Occipital lobe (tissue), 3 donors: ENCODE measurements at places on chromosomes 4 and X.

DNA sequence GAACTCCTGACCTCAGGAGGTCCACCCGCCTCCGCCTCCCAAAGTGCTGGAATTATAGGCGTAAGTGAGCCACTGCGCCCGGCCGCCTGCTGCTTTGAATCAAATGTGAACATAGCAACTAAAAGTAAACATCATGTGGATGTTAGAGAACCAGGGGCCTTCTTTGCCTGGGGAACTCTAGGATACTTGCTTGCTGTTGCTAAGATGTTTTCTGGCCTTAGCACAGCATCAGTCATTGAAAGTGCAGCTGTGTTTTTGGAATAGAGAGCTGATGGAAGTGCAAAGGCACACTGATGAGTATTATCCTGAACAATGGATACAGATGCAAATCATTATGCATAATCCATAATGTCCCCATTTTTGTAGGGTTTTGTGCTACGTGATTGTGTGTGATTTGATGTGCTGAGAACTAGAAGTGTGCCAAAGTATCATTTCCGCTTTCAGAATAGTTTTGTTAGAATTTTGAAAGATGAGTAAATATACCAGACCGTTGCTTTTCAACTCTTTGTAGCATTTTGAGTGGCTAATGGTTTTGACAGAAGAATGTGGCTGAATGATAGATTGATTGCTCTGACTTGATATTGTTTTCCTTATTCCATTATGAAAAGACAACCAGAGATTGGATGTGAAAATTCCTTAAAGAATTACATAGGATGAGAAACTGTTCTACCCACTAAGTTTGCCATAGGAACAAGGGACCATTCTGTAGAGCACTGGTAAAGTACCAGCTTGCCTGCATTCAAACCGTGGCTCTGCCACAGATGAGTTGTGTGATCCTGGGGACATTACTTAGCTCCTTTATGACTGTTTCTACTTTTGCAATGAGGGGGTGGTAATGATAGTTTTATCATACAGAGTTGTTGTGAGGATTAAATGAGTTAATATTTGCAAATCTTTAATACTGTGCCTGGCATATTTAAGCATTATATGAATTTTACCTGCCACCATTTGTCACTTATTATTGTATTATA is 74.7 kb downstream of the REPS2 start:
- no peak for DNase-seq

DNA sequence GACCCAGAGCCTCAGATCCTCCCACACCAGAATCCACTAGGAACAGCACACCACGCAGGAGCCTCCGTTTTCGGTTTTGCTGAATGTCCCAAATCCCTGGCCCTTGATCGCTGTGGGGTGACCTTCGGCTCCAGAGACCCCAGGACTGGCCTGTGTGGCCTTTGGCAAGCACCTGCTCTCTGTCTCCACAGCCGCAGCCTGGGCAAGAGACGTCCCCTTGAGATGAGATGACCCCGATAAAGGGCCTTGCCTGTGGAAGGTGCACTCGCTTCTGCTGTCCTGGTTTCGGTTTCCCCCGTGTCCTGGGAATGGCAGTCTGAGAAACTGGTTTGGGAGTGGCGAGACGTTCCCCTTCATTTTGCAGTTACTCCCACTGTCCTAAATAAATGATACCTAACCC is 9.6 kb downstream of the PSAPL1 start:
- DNase-seq, result no peak

DNA sequence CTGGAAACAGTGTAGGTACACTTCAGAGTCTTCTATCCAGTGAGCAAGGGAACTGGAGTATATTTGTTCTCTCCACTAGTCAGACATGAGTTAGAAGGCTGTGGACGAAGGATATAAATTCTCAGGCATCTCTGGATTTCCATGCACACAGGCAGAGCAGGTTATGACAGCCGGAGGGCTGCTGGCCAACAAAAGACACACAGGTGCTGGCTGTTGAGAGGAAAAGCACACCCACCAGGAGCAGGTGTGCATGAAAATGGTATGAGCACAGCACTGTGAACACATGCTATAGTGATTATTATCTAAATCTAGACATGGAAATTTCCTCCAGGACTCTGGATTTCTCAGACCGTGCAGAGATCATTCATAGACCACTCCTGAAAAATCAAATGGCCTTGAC is 444.7 kb upstream of the RPS6KA3 start:
- no peak for DNase-seq

DNA sequence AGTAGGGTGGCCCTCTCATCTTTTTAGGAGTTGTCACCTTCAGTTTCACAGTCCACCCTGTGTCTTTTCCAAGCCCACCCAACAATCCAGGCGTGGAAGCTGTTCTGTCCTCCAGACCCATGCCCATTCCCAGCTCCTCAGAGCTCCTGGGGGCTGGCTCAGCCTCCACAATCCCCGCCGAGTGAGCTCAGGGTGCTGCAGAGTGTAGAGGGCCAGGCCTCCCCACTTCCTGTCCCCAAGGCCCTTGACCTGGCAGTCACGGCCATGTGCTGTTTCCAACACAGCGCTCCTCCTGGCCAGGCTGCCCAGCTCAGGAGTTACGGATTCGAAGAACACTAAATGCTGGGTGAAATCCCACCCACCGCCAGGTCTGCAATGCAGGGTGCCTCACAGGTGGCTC is 31.8 kb downstream of the PDHA1 start:
- no peak for DNase-seq

DNA sequence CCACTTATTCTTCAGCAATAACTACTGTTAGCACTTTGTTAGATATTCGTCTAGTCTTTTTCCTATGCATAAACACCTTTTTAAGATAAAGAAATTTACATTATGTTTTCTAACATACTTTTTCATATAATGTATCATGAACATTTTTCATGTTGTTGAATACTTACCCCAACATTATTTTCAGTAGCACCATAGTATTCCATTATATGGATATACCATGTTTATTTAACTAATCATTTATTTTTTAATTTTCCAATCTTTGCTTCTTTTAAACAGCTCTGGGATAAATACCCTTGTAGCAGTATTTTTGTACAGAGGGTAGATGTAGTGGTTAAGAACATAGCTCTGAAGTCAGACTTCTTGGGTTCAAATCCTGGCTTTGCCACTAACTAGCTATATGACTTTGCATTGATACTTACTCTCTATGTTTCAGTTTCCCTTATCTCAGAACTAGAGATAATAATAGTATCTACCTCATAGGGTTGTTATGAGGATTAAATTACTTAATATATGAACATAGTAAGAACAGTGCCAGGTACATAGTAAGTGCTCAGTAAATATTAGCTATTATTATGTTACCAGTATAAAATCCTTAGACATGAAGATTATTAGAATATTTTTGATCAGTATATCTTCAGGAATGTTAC is 11.3 kb downstream of the EXOC1 start:
- DNase-seq, result no peak

DNA sequence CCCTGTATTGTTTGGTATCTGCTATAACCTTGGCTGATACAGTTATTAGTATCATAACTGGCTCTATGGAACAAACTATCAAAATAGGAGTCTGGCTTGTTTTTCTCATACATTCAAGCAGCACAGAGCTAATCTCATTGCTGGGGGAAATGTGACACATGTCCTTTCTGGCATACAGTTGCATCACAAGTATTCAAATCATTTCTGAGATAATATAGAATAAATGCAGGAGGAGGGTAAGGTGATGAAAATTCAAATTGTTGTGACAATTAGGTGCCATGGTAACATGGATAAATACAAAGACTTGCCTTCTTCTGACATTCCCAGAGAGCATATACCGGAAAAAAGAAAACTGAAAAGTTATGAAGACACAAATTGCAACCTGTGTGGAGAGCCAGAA is 2706.8 kb downstream of the ARAP2 start:
- DNase-seq, result no peak

- DNase-seq, result no peak
Observed at GRCh38 chrX:52504551-52504950, 8.9 kb downstream of the XAGE1A start.

GRCh38 chr4:53043055-53043454 is 180.9 kb downstream of the RASL11B start:
- no peak for DNase-seq

DNA sequence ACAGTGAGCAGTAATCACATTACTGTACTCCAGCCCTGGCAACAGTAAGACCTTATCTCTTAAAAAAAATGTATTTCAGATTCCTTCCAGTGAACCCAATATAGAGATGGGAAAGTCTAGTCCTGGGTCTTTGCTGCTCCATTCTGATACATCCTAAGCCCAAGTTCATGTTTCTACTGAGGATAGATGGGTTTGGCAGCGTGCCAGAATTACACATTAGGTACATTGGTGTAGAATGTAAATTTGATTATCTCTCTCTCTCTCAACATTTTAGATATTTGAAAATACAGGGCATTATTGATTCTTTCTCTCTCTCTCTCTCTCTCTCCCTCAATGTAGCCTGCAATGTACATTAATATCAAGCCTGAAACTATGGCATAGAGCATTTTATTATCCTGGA is 43.5 kb upstream of the ZNF330 start:
- DNase-seq, result no peak
